ENCODE measurements at places on chromosomes 16 and 17. TPM values are rescaled to one million over a fixed set of nuclear protein-coding genes. Genes with fewer than 3 reads are reported as not detected.

RRAD gene
- 2.6 TPM for polyA plus RNA-seq

SALL1 gene
- polyA plus RNA-seq = 115 TPM

TAOK1 gene
- 48.7 TPM for polyA plus RNA-seq

PERCC1 gene
- not detected for polyA plus RNA-seq

TP53TG3B gene
- not detected for polyA plus RNA-seq

TAC4 gene
- polyA plus RNA-seq = not detected

CPNE7 gene
- 2.8 TPM for polyA plus RNA-seq

HSF5 gene
- 0.41 TPM for polyA plus RNA-seq

PPP1R1B gene
- polyA plus RNA-seq = 16.2 TPM

INCA1 gene
- polyA plus RNA-seq = 8.2 TPM

KRTAP4-1 gene
- polyA plus RNA-seq = not detected

C16orf74 gene
- polyA plus RNA-seq = 3.4 TPM

HSD3B7 gene
- 9.7 TPM for polyA plus RNA-seq

CARHSP1 gene
- 82.5 TPM for polyA plus RNA-seq

GAS7 gene
- 16.8 TPM for polyA plus RNA-seq

C16orf92 gene
- polyA plus RNA-seq = not detected

ABCA5 gene
- polyA plus RNA-seq = 30.4 TPM

CDH1 gene
- polyA plus RNA-seq = 96.8 TPM

KRT24 gene
- not detected for polyA plus RNA-seq

LLGL2 gene
- polyA plus RNA-seq = 77.0 TPM

NPIPA8 gene
- polyA plus RNA-seq = 0.69 TPM

TBX2 gene
- 61.1 TPM for polyA plus RNA-seq

GALR2 gene
- polyA plus RNA-seq = 1.2 TPM

KRT40 gene
- not detected for polyA plus RNA-seq

MT2A gene
- 23.0 TPM for polyA plus RNA-seq

SLC12A3 gene
- 36.4 TPM for polyA plus RNA-seq

NPB gene
- polyA plus RNA-seq = 1.00 TPM

TEKT3 gene
- 1.3 TPM for polyA plus RNA-seq

BAIAP3 gene
- 5.1 TPM for polyA plus RNA-seq

NPIPA5 gene
- 29.8 TPM for polyA plus RNA-seq

KRT25 gene
- 0.04 TPM for polyA plus RNA-seq
